H4 (cell line): ENCODE measurements at places on chromosomes 6 and 20.

DNA sequence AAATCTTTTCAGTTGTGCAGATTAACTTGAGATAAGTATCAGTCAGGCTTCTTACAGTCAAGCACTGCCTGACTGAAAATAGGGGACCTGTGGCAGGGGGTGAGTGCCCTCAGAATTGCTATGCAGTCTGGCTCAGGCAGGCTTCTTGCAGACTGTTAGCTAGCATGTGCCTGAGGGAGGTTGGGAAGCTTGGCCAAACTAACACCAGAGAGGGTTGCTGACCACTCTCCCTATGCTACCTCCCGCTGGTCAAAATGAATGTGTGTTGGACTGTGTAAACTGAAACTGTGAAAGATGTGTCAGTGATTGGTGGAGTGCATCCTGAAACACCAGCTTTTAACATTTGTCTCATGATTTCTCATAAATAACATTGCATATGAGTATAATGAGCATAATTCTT is 622.3 kb upstream of the IMPG1 start:
- DNase-seq: no peak

GRCh38 chr6:37058084-37058586 is 52.7 kb downstream of the FGD2 start:
- DNase-seq: no peak

GRCh38 chr6:43105538-43106222 is 29.6 kb downstream of the PTK7 start:
- DNase-seq: no peak

DNA sequence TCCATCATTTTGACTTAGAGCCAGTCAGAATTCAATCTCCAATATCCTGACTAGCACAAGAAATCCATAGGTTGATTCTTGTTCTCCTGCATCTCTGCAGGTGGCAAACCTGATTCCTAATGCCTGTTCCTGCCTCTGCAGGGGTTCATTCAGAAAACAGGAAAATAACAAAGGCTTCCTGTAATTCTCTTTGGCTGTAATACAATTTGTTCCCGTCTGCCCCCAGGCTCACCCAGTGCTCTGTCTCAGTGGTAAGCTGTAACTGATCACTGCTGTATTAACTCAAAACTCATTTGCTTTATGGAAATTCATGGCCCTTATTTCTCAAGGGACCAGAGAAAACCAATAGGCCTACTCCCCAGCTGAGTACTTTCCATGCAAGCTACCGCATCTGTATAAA is 88.6 kb downstream of the OPRM1 start:
- no peak for DNase-seq

DNA sequence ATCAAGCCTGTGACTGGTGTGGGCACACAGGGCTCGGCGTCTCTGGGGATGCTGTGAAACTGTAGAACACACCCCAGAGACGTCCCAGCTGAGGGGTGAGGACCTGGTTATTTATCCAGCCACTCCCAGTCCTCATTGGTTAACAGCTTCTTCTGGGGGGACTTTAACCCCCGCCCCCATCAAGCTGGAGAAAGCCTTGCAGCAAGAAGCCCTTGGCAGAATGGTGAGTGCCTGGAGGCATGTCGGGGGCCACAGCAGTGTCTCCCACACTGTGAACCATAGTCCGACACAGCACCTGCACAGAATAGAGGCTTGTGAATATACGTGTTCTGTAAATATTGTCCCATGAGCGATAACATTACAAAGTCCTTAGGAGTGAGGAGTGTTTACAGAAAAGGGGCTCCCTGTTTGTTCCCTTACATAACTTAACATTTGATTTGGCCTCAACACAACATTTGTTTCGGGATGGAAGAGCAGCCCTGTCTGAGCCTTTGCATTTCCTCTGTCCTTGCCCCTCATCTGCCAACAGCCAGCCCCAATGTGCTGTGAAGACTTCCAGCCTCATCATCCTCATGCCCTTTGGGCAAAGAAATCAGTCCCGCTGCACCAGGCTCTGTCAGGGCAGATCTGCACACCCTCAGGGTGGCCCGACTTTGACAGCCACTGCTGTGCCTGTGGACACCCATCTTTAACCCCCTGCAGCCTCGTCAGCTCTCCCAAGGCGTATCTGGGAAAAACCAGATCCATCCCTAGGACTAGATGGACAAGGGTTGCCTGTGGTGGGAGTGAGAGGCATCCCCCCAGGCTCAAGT is 2.2 kb upstream of the RRBP1 start:
- DNase-seq: no peak

DNA sequence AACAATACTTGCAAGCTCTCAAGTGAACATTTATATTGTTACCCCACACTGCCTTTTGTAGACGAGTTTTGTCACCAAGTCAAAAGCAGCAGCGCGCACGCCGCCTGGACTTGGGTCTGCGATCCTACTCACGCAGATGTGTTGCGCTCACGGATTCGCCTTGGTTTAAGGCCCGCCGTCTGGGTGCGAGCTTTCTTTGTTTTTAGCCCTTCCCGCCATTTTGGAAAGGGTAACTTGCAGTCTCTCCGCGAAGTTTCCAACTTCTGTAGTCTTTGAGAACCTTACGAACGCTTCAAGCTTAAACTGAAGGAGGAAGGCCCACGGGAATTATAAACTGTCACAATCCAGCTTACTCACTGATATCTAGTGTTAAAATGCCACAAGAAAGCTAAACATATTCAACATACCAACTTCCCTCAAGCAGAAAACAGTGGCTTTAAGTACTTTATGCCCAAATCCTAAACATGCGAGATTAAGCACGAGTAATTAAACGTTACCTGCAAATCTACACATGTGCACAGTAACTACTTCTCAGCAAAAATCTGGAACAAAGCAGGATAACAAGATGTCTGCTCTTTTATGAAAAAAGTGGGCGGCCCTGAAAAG is 80.4 kb upstream of the BTN3A2 start:
- DNase-seq: no peak
